ENCODE measurements at places on chromosomes 13 and 19.

DNA sequence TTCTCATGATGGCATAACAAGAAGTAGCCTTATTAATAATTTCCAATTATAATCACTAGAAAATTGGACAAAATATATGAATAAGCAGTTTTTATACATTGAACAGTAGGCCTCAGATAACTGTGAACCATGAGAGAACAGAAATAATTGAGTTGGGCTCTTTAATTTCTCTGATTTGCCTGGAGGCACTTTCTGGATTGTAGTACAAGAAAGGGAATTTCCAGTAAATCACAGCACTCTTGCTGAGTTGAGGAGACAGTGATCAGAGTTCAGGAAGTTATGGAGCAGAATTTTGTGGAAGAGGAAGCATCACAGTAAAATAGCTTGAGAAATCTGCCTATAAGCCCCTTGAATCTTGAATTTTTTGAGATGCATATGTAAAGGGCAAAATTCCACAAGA lies 216.2 kb downstream of the MAB21L1 start:
- no peak for DNase-seq

DNA sequence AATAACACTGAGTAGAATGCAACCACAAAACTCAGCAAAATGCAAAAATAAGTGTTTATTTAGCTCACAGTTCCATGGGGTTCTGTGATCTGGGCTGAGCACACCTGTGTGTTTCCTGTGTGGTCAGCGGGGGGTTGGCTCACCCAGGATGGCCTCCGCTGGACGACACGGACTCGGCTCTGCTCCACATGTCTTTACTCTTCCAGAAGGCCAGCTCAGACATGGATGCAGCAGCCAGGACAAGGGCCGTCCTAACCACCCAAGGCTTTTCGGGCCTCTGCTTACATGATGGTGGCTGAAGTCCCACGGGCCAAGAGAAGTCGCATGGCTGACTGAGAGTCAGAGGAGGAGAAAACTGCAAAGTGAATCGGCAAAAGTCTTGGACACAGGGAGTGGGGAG lies 153.5 kb upstream of the IRS2 start:
- DNase-seq = no peak

DNA sequence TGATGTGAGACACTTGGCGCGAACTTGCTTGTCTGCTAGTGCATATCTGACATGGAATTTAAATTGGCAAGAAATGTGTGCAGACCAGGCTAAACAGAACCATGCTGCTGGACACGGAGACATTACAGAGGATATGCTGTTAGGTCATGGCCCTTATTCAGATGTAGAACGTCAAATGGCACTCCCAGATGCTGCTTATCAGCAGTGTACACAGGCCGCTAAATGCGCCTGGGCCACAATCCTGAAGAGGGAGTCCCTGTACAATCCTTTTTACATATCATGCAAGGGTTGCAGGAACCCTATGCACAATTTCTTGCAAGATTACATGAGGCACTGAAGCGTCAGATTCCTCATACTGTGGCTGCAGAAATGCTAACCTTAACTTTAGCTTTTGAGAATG lies 9.3 kb downstream of the ZNF350 start:
- no peak for DNase-seq

DNA sequence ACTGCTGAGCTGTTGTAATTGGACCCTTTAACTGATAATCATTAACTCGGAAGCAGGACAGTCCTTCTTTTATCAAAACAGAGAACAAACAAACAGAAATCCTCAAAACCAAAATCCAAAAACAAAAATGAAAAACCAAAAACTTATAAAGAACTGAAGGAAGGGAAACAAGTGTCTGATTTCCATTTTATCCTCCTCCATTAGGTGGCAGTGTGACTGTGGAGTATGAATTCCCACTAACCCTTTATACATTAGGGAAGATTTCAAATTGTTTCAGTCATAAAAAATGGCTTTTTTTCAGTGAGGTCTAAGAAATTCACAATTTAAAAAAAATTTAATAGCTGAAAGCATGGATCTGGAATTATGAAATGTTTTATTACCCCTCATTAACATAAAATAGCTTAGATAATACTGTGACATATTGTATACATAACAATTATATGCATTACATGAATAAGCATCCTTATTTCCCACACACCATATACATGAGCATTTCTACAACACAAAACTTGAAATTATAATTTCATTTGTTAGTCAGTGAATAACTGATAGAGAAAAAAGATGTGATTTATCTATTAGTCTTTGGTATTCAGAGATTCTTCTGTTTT lies 1074.3 kb upstream of the PCDH9 start:
- no peak for DNase-seq

- DNase-seq = peak; percentile 53
Measured at GRCh38 chr19:38683393-38684077, 36.1 kb downstream of the ACTN4 start.

- no peak for DNase-seq
Measured at GRCh38 chr13:27704681-27705080, 83.0 kb downstream of the POLR1D start.

GRCh38 chr13:42740753-42741152 lies 40.6 kb upstream of the FAM216B start:
- DNase-seq = no peak

Data from stimulated activated CD4-positive, alpha-beta T cell treated with anti-CD3 and anti-CD28 coated beads, Interleukin-15, amount 100 ng/mL, for 48 hours (primary cell).